ENCODE measurements at places on chromosomes 13 and 19.

DNA sequence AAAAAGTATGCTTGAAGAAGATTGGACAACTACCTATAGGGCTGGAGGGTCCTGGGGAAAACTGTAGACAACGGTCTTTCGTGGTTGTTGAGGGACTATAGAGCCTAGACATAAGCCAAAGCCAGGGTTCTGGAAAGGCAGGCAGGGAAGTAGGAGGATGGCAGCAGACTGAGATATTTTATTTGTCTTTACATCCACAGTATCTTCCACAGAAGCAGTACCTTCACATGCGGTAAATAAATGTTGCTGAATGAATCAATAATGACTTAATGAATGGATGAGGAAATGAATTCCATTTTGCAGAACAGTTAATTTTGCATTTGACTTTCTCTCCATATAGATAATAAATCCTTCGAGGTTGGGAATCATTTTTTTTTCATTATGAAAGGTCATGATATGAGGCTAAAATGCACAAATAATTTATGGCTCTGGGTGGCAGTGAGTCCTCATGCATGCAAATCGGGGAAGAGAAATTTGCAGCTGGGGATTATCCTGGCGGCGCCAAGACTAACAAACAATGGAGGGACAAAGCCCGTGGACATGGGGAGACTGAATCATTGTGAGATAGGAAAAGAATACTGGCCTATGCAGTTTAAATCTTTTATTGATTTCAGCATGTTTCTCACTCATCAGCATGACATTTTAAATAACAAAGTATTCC, 102.0 kb downstream of the ERCC5 start:
- no peak for DNase-seq

DNA sequence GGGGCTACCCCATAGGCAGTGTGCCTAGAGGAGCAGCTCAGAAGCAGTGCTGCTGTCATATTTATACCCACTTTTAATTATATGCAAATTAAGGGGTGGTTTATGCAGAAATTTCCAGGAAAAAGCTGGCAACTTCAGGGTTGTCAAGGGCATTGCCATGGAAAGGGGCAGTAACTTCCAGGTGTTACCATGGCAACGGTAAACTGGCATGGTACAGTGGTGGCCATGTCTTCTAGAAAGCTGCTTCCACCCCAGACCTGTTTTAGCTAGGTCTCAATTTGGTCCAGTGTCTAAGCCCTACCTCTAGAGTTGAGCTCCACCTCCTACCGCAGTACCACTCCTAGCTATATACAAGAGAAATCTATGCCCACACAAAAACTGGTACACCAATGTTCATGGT, 11.3 kb downstream of the PNMA8A start:
- DNase-seq, result no peak

GRCh38 chr19:10450191-10450852, 30.0 kb downstream of the PDE4A start:
- DNase-seq, result no peak

GRCh38 chr13:46749951-46750350, 47.0 kb downstream of the ESD start:
- DNase-seq, result no peak

- no peak for DNase-seq
Observed at GRCh38 chr19:51195616-51196015, 29.3 kb upstream of the CD33 start.

- no peak for DNase-seq
Observed at GRCh38 chr13:39226359-39226758, 188.1 kb downstream of the NHLRC3 start.

DNA sequence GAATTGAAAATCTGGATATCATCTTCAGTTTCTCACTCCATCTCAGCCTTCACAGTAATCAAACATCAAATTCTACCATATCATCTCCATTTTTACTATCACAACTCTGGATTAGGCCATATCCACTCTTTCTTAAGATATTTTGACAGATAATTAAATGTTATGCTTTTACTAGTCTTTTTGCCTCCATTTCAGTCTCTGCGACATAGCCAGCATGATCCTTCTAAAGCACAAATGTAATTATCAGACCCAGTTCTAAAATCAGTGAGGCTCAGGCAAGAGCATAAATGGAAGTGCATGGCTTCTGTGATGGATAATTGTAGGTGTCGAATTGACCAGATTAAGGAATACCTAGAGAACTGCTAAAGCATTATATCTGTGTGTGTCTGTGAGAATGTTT, 307.7 kb downstream of the PCDH20 start:
- no peak for DNase-seq

All from GM19239 (cell line).